ENCODE measurements at places on chromosomes 3 and 15.

DNA sequence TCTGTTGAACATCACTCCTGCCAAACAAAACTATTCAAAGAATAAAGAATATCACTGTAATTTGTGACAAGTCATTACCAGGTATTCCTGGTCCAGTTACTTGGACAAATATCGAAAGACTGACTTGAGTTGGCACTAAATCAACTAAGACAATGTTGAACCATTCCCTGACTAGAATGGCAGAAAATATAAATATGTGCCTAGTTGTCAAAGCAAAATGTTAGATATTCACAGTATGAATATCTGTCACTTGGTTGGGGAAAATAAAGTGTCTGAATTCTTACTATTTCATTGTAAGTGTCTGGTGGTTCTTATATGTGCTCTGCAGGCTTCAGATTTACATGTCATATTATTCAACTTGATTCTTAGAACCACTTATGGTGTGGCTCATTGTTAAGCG is 470.2 kb downstream of the NAALADL2 start:
- no peak for DNase-seq

GRCh38 chr3:17028363-17028762 is 143.6 kb downstream of the PLCL2 start:
- DNase-seq = no peak

DNA sequence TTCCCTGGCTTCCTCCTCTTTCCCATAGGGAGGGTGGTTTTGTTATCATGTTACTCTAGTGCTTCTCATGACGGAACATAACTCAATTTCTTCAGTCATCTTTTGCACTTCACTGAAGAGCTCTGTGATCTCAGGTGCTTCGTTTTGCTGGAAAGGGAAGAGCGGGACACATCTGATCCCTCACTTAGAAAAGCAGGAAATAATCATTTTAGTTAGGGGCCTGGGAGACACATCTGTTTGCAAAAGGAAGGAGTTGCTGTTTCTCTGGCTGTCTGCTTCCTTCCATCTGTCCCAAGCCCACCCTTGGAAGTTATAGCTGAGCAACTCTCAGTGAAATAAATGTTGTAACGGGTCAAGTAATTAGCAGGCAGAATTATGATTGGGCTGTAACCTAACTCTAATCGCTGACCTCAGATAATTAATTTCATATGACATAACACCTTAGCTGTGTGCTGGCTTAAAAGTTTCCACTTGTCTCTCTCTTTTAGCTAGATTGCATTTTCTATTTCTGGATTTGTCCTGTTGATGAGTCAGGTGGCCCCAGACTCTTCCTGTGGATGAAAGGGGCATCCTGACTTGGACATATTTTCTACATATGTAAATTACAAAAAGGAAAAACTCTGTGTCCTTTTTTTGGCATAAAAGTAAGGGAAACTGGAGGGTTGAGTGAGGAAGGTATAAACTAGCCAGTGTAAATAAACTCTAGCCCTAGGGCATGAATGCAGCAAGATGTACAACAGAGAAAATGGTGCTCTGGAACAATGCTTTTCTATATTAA is 11.0 kb upstream of the FILIP1L start:
- no peak for DNase-seq

- no peak for DNase-seq
Measured at GRCh38 chr15:27707257-27707656, 391.9 kb downstream of the OCA2 start.

DNA sequence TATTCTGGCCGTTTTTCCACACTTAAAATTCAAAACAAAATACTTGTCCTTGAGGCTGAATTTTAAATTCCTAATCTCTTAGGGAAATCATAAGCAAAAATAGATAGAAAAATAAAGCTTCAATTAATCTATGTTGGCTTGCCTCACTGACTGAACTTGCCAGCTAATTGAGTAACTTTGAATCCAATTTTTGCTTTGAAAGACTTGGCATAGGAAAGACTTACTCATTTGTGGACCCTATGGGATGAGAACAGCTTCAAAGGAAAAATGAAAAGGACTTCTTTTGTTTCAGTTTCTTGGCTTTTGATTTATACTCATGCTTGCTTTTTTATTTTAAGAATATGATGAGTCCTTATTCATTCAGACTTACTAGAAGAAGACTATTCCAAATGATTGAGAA is 370.7 kb upstream of the RARB start:
- DNase-seq = no peak

DNA sequence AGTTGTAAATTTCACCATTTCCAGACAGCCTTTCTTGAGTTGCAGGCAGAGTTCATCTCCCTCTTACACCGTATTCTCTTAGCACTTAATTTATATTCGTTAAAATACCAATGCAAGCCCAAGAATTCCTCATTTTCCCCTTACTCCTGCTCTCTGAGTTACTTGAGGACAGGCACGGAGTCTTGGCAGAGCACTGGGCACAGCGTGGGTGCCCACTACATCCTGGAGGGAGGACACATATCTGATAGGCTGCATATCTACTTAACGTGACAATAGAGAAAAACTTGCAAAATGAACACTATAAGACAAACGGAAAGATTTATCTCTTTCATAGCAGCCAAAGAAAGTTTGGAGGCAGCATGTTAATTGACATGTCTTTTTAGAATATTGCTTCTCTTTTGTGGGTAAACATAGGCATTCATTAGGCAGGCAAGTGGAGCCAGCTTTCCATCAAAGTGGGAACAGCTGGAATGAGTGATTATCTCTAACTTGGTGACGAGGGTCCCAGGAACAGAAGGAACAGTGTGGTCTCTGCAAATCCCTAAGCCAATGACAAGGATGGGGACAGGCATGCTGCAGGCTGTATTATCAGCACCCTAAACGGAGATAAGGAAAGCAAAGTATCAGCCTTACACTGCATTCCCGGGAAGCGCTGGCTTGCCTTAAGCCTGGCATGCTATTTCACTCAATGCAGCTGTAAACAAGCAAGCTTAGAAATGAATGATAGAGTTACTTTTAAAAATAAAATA is 116.5 kb downstream of the RTP4 start:
- no peak for DNase-seq

- no peak for DNase-seq
Measured at GRCh38 chr3:85740561-85740960, 781.8 kb downstream of the CADM2 start.

DNA sequence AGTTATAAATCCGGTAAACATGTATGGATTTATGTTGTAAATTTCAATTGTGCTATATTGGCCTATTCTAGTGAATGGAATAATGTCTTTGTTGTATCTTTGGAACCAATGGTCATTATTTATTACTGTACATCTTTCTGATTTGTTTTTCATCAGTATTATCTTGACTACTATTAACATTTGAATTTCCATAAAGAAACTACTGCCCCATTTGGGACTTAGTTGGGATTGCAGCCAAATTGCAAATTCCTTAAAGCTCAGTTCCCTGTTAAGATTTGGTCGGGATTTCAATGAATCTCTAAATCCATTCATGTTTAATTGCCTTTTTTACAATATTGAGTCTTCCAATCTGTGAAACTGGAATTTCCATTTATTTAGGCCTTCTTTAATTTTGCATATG is 822.4 kb upstream of the CADM2 start:
- DNase-seq = no peak

GRCh38 chr15:69016021-69016595 is 1.6 kb downstream of the NOX5 start:
- DNase-seq = no peak

- no peak for DNase-seq
Measured at GRCh38 chr3:147613725-147614124, 204.6 kb downstream of the ZIC1 start.

DNA sequence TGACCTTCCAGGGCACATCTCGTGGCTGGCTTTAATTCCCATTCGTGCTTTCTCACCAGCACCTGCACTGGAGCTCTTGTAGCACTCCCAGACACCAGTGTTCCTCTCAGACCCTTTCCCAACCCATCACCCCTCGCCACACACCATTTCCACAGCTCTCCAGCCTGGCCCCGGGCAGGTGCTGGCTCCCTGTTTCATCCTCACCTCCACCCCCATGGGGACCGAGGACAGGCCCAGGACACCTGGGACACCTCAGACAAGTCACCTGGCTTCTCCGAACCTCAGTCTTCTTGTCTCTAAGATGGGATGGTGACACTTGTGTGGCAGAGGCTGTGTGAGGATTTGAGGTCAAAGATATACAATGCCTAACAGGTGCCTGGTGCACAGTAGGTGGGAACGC is 27.4 kb upstream of the GP9 start:
- DNase-seq = no peak

DNA sequence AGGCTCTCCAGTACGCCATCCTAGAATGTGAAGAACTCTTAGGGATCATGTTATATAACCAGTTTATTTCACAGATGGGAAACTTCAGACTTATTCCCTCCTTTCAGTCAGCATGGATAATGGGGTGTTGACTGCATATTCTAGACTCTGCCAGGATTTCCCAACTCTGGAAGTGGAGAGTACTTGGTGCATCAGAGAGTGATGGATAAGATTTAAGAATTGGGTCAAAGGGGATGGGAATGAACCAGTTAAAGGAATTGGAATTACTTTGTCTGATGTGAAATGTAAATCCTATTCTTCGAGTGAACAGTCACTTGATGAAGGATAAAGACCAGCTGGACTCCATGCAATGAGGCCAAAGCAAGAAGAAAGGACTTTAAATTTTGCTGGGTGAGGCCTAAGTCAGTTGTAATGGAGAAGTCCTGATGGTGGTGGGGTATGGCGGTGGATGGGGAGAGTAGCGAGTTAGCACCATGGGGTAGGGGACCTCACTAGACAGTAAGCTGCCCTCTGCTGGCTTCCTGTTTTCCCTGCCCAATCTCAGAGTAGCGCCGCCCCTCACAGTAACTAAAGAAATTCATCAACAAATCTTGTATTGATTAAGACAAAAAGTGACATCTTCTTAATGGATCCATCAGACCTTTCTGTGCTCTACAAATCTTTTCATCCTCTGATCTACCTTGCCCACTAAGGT is 7.3 kb upstream of the CACNA1D start:
- DNase-seq = no peak

- no peak for DNase-seq
Measured at GRCh38 chr3:72614394-72615074, 233.7 kb downstream of the SHQ1 start.

- no peak for DNase-seq
Measured at GRCh38 chr15:50024281-50024680, 94.8 kb downstream of the ATP8B4 start.

DNA sequence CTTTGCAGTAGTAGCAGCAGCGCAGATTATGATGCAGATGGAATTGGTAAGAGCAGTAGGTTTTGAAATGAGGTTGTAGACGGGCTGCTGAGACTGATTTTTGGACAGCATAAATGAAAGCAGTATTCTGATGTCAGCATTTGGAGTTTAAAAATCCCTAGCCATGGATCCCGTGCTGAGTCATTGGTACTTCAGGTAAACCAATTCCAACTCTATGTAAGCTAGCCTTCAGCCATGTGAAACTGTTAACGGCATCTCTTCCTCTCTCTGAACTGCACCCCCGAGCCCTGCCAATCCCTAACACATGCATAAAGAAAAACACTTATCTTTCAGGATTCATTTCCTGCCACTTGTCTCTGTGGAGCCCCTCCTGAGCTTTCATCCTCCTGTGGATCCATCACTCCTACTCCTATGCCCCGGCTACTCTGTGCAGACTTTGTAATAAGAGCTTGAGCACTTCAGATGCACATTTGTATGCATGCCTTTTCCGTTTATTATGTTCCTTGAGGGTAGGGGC is 119.0 kb downstream of the AKAP13 start:
- no peak for DNase-seq

DNA sequence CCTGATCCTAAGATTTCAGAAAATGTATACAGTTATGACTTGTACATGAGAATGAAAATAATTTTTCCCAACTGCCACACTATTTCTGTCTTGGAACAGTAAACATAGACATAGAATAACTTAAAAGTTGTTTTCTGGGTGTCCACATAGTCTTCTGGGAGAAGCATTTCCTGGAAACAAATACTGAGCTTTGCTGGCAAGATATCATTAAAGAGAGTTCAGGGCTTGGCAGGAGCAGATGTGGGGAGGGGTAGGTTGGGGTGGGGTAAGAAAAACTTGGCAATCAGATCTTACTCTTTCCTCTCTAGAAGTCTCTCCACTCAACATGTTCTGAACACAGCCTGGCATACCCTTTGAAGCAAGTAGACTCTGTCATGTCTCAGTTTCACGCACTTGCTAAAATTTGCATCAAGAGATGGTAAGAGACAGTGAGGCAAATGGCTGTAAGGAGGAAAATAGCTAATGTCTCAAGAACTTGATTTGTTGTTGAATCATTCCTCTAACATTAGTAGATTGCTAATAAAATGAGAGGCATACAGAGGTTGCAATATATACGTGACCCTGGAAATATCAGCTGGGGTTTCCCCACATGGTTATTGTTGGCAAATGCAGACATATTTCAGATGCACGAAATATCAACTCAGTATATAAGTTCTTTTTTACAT is 27.3 kb upstream of the ABI3BP start:
- DNase-seq = no peak

- no peak for DNase-seq
Measured at GRCh38 chr3:150844484-150844883, 60.8 kb downstream of the MINDY4B start.

- no peak for DNase-seq
Measured at GRCh38 chr3:191253089-191253799, 54.2 kb downstream of the OSTN start.

DNA sequence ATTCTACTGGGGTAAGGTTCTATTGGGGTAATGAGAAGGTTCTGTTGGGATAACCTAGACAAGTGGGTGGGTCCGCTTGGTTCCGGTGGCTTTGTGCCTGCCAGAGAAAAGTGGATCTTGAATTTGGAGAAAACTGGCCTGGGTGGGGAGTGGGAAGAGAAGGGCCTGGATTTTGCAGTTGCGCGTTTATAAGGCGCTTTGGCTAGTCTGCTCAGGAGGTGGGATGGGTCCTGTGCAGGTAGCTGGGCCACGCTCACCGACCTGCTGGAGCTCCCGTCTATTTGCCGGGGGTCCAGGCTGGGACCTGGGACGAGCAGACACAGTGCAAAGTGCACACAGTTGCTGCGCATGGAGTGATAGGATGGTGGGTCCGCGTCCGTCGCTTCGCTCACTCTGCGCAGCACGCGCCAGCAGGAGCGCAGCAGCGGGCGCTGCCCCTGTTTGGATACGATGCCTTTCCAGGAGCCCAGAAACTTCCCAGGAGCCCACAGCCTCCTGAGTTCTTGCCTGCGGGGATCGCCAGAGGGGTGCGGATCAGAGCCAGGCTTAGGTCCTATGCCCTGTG is 1.3 kb upstream of the AP3B2 start:
- no peak for DNase-seq

GRCh38 chr3:142226474-142226873 is 1.1 kb upstream of the GK5 start:
- DNase-seq = no peak

DNA sequence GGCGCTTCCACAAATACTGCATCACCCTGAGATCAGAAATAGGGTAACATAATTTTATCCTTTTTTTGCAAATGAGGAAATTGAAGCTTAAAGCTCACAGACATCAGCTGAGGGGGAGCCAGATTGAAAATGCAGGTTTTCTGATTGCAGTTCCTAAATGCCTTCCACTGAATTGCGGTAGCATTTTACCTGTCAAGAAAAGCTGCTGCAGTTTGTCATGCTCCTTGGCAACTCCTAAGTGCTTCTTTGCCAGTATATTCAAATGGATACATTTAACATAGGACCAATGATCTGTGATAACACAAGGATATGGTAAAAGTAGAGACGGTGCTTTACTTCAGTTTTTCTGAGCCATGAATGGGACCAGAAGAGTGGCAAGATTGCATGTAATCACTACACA is 50.5 kb downstream of the SPATA16 start:
- no peak for DNase-seq
